GM20000 (cell line): ENCODE measurements at places on chromosomes 4 and X.
A peak's percentile ranks its signal among the peaks of the same experiment; 100 is the strongest.

DNA sequence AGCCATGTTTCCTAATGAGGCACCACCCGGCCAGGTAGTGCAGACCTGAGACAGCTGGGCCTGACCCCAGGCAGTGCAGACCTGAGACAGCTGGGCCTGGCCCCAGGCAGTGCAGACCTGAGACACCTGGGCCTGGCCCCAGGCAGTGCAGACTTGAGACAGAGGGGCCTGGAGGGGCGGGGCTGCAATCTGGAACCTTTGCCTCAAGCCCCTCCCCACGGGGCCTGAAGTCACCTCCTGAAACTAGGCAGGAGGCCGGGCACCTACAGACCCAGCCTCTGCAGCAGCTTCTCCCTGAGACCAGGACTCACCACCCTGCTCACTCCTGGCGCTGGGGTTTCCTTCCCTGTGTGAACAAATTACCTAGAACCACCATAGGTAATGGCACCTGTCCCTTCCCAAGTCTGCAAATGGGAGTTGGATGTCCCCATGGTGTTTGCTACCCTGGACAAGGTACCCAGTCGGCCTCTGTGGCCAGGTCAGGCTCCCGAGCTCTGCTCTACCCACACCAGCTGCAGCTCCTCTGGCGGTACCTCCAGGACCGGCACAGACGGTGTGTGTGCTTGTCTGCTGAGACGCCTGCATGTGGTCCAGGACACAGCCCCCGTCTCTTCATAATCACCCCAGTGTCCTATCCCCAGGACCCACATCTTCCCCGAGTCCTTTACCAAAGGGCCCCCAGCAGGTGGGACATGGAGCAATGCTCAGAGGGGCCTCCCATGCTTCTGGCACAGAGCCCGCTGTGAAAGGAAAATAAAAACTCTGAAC, 53.1 kb upstream of the C4orf50 start:
- no peak for DNase-seq

DNA sequence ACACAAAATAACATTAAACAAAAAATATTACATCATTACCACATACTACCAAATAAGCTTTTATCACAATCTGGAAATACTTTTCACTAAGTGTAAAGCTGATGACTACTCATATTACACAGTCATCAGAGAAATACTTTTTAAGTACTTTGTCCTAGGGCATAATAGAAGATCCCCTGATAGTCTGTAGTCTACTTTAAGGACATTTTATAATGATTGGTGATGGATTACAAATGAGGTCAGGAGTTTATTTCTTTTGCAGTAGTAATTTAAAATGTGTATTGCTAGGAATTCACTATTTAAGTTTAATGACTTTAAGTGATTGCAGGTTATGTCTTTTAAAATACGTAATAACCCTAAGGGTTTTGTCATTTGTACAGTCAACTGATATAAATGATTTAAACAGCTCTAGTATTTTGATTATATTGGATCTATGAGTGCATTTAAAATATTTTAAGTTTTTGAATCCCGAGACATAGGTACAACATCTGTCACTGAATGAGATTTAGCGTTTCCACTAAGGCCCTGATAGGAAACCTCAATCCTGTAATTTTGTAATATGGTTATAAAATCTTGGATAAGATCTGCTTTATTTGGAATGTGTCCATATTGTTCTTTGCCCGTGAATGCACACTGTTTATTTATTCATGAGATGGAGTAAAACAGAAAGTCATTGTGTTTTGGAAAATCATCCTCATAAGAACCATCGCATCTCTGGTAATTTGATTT, 189.5 kb downstream of the ARAP2 start:
- no peak for DNase-seq

- DNase-seq: no peak
Measured at GRCh38 chrX:119692191-119693039, 553 bp downstream of the SEPTIN6 start.

DNA sequence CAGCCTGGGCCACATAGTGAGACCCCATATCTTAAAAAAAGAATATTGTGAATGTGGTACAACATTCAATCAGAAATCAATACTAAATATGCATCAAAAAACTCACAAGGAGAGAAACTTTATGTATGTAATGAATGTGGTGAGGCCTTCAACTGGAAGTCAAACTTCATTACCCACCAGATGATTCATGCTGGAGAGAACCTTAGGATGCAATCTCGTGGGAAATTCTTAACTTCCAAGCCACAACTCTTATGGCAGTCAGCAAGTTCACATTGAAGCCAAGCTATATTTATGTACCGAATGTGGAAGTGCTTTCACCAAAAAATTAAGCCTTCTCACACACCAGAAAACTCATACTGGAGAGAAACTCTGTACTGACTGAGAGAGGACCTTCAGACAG, 84.5 kb upstream of the UXT start:
- no peak for DNase-seq

DNA sequence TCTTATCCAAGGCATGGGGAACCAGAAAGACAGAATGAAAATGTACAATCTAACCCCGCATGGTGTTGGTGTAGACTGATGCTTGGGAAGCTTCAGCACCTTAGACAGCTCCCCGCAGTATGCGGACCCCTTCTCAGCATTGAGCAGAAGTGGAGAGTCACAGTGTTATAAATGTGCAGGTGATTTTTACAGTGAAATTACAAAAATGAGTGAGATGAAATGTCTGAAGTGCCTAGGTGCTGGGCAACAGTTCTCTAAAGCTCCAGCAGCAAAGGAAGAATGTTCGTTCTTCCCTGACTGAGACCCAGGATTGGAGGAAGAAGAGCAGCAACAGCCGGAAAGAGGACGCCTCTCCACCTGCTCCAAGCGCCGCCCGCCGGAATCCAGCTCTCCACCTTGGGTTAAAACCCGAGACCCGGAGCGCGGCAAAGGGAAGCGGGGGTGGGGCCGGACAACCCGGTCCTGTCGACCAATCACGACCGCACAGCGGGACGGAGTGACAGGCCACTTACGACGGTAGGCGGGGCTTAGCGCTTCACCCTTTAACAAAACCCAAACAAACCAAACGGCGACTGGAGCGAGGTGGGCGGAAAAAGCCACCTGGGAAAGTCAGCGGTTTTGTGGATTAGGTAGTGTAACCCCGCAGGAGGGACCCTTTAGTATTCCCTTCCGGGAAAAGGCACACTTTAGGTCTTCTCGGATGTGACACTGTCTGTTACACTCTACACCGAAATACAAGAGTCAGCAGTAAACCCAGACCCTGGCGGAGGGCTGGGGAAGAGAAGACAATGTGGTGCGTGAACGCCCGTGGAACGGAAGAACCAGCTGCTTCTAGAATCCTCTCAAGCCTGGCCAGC, at the start of gene GLRA3:
GLRA3 (minus strand) TSS at position 403 of the 857 bp plus-strand sequence. CDS start 436 bp downstream, outside the sequence.
- DNase-seq: peak; percentile 6

DNA sequence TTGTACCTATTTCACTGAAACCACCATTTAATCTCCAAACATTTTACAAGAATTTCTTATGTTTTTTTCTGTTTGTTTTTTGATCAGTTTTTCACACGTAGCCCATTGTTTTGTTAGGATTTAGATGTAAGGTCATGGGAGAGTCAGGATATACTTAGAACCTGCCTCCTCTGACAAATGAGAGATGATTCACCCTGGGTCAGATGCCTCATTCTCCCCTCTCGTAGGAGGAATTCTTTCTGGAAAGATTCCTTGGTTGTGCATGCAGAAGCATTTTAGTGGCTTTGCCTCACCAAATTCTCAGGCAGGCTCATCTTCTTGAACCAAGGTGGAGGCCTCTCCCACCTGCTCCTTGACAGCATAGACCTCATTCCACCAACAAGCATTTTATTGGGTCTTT, 599.3 kb downstream of the SPRY1 start:
- no peak for DNase-seq

DNA sequence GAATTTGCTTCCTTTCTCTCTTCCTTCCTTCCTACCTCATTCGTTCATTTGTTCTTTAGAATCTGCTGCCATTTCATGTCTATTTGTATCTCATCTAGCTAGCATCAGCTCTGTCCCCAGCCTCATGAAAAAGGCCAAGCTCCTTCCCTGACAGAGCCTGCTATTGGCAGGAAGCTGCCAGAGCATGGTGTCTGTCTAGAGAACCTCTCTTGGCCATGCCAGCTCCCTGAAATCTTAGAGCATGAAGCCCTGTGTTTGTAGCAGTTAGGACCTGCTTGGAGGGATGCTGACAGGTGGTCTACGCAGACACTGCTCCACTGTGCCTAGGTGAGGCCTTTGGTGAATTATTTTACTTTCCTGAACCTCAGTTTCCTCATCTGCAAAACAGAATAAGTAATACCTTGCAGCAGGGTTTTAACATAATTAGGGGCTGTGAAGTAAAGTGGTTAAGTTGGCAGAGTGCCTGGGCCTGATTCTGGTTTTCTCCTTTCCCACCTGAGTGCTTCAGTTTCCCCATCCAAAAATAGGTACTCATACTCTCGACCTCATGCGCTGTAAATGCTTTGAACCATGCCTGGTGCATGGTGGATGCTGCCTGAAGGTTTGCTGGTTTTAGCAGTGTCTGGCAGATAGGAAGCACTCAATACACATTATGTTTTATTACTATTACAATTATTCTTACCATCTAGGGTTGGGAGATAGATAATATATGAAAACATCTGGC, 4.7 kb downstream of the PTTG2 start:
- DNase-seq: no peak

DNA sequence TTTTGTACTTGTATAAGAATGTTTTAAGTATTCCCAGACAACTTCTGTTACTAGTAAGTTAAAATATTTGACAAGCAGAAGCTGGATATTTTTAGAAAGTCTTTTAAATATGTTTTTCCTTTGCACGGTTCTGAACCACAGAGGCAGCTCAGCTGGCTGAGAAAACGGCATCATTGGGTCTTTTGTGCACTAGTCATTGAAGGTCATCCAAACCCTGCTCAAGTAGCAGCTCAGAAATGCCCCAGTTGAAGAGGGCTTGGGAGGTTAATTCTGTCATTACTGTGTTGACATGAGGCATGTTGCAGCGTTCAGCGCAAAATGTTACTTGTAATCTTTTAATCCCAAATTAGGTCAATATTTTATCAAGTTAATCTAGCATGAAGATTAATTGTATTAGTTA, 383.7 kb upstream of the FAM241A start:
- DNase-seq: no peak

GRCh38 chr4:84944947-84945346, 21.5 kb downstream of the WDFY3 start:
- no peak for DNase-seq

- no peak for DNase-seq
Measured at GRCh38 chr4:56316011-56316650, 71.2 kb downstream of the AASDH start.

GRCh38 chrX:70454441-70455365, 10.1 kb downstream of the DLG3 start:
- DNase-seq: peak; percentile 75

DNA sequence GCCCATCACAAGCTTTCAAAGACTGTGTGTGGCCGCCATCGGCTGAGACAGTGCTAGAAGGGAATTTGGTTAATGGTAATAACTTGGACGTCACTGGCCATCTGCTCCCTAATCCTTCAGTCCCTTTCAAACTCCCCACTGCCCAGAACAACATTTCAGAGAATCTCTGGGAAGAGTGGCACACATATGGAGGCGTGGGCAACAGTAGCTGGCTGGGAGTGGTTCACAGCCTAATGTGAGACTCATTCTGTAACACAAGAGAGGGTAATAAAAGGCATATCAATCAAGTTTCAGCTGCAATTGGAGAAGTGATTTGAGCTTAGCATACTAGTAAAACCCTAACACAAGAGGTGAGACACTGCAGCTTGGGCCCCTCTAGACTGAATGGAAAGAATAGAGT, 15.4 kb downstream of the SMIM10 start:
- DNase-seq: no peak
